Urinary bladder (tissue), 4 donors: ENCODE measurements at places on chromosomes 6 and 20.

- DNase-seq = no peak
These were observed 24.2 kb downstream of the FKBP1A start for GRCh38 chr20:1368448-1369199.

DNA sequence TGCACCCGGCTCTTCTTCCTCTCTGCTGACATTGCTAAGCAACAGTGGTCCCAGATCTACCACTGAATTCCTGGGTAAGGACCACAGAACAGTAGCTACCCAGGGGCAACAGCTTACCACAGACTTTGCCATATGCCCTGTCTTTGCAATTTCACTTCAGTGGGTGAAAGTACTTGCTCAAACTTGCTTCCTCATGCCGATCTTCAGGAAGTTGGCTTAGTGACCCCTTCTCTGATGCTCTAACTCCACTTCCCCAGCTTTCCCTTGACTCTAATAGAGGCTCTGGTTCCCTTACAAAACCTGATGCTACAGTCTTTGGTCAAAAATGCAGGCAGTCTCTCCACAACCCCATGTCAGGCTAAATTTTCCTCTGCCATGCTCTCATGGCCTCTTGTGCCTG is 3.3 kb upstream of the TAAR5 start:
- no peak for DNase-seq

DNA sequence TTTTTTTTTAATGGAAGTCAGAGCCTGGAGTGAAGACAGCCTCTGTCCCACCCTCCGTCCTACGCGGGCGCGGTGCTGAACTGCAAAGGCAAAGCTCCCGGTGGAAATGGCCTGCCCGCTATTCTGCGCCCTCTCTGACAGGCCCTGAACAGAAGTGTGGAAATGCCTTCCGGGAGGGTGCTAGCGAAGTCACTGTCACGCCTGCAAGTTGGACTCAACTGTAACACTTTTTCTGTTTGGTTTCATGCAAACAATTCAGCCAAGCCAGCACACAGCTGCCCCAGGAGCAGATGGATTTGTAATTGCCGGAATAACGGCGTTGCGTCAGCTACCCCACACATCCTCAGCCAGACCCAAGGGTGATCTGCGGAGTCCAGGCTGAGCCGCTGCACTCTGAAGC is 107.6 kb downstream of the PSMB1 start:
- DNase-seq = no peak

DNA sequence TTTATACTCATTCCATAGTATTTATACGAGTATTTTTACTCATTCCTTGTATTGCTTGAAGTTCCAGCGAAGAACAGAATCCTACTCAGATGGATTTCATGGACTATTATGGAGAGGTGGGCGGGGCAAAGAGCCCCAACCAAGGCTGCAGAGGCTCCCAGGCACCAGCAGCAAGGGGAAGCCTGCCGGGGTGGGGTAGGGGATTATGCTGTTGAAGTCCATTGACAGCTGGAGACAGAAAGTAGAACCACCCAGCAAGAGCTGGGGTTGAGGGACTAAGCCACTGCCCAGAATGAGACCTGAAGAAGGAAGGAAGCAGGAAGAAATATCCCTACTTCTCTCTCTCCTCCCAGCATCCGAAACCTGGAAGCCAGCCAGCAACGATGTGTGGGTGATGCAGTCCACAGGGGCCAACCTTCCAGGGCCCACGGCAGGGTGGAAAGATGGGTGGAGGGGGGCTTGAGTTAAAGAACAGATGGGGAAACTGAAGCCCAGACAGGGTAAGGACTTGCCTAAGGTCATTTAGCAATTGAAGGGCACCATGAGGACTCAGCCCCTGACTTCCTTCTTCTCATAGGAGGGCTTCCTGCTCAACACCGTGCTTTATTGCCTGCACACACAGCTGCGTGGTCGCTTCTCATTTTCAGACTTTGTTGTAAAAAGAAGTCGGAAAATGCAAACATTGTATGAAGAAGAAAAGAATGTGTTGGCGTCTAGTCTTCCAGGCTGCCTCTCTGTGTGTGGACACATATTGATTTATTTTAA is 18.3 kb upstream of the GTSF1L start:
- DNase-seq = no peak

DNA sequence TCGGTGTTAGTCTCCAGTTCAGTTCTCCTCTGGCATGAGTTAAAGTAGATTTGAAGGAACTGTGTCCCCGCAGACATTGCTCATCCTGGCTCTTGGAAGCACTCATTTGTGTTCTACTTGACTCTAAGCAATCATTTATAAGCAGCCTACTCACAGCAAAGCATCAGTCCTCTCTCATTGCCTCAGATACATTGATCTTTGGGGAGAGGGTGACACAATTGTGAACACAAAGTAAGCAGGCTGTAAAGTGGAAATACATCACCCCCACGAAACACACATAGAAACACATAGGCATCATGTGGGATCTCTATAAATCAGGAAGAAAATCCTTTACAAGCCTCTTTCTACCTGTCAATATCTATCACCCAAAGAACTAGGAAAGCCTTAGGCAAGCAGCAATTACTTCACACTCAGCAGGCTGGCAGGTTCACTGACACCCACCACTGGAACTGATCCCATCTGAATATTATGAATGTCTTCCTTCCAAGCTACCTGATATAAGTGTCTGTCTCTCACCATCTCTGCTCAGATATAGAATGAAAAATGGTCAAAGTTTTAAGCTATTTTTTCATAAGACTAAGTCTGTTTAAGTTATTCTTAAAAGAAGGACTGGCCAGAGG is 675.8 kb downstream of the HACE1 start:
- no peak for DNase-seq

DNA sequence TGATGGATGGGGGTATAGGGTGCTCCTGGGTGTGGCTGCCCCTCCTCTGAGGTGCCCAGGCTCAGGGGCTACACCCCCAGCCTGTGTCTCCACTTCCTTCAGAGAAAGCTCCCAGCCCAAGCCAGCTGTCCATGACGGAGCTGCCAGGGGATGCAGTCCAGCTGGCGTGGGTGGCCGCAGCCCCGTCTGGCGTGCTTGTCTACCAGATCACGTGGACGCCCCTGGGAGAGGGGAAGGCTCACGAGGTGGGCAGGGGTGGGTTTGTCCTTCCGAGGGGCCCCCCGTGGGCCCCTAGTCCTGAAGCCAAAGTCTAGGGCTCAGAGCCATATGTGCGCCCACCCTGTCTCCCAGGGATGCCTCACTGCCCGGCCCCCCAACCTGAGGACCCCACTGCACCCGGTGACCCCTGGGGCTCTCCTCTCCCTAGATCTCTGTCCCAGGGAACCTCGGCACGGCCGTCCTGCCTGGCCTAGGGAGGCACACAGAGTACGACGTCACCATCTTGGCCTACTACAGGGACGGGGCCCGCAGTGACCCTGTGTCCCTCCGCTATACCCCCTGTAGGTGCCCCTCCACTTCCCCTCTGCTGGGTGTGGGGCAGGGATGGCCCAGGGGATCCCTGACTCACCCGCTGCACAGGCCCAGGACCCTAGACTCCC is 19.8 kb downstream of the COL20A1 start:
- no peak for DNase-seq

DNA sequence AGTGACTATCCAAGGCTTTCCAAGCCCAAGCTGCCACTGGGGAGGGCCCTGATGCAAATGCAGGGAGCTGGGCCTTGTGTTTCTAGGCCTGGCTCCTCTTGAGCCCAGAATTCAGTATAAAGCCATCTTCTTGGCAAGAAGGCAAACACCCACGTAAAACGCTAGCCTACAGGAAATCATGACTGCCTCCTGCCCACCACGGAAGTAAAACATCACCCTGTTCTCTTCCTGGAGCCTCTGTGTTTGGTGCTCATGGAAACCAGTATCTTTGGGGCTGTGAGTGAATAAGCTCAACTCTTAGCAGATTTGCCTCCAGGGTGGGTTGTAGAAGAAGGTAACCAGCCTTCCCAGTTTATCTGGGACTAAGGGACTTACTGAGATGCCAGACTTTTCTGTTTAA is 271.0 kb downstream of the ZNF217 start:
- DNase-seq = no peak

DNA sequence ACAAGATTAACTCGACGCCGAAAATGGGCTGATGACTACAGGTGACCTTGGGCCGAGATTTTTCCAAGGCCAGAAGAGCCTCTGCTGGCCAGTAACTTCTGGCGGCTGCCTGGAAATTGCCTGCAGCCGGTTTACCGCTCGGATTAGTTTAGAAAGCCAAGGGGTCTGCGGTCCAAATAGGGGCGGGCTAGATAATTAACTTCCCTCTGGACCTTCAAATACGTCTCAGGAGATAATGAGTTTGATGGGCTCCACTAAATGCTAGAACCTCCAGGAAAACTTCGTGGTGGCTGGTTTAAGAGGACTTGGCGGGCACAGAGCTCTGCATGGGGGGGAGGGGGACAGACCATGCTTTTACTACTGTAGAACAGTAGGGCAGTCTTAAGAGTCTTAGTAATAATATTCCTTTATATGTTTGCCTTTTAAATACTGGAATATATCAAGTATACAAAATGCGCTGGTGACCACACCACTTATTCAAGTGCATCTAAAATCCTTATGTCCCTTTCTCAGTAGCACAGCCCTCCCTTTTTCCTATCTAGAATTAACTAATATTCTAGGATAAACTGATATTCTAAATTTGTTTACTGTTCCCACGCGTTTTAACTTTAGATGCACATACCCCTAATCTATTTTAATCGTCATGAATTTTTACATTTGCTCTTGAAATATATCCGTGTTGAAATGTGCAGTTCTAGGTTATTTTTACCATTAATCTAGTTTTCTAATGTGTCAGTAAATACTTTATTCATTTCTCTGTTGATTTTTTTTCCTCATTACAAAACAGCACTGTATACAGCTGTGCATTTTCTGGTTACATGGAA is 107.5 kb upstream of the PRSS16 start:
- DNase-seq = no peak
